Activated T-helper 9 cell treated with anti-CD3 and anti-CD28 coated beads, Interleukin-2, amount 50 U/mL, for 16 hours (primary cell): ENCODE measurements at places on chromosomes 16 and 17.

- no peak for DNase-seq
These were observed 44.4 kb downstream of the PIK3R5 start for GRCh38 chr17:8921147-8921546.

DNA sequence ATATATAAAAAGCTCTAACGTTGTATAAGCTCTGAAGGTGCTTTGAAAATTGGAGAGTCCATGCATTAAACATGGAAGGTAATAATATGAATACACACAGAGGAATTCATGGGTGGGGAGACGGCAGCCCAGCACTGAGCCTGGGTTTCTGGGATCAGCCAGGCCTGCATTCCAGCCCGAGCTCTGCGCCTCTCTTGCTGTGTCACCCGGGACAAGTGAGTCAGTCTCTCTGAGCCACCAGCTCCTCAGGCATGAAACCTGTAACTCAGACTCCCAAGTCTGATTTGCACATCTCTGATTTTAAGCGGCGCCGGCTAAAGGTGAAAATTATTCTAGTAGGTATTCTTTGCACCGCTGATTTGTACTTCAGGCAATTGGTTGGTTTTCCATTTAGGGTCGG is 238.8 kb downstream of the MRTFB start:
- no peak for DNase-seq

DNA sequence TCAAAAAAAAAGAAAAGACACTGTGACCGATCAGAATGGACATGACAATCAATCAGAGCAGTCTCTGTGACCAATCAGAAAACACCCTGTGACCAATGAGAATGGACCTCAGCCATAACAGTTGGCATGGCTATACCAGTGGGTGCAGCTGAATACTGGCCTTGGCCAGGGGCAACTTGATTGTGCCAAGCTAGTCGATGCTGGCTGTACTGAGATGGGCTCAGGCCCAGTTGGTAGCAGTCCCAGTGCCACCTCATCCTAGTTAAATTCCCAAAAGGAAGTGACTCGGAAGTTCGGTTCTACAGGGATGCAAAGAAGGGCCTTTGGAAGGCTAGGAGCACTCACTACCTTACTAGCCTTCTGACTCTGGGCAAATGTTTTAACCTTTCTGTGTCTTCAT is 37.2 kb upstream of the BCO1 start:
- DNase-seq, result no peak

- DNase-seq, result no peak
These were observed 6.8 kb upstream of the KRT12 start for GRCh38 chr17:40873801-40874200.

GRCh38 chr17:9138161-9138717 is 116.9 kb downstream of the NTN1 start:
- DNase-seq, result no peak

GRCh38 chr16:57462978-57463362 is 491 bp downstream of the POLR2C start:
- no peak for DNase-seq

DNA sequence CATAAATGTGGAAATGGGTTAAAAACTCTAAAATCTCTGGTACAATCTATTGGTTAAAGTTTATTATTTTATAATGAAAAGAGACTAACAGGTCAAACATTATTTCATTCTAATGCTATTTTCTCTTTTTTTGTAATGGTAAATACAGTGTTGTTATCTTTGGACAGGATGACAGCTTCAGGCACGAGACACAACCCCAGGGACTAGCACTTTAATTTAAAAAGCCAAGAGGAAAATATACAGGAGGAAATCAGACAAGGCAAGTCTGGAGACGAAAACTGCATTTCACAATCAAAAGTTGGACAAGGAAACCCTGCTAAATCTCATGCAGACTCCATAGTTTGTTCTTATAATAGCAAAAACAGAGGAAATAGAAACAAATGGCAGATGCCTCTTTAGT is 589.1 kb upstream of the CDH8 start:
- no peak for DNase-seq

- DNase-seq, result no peak
These were observed 42.1 kb upstream of the TOB1 start for GRCh38 chr17:50908140-50908859.

DNA sequence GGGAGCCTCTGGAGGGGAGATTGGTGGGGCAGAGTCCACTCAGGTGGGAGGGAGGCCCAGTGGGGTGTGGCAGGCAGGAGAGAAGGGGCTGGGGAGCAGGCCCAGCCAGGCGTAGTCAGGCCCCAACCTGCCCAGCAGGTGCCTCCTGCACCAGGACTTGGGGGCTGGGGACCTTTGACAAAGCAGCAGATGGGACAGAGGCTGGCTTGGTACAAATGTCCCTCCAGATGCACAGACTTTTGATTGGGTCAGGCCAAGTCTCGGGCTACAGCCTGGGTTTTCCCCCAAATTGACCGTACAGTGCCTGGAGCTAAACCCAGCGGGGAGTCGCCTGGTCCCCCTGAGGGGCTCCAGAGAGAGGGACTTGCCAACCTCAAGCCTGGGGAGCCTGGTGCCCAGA is 411 bp downstream of the GGT6 start:
- DNase-seq, result no peak

GRCh38 chr16:77332792-77333191 is 102.0 kb downstream of the ADAMTS18 start:
- no peak for DNase-seq

- no peak for DNase-seq
These were observed 136.7 kb downstream of the SNX11 start for GRCh38 chr17:48244121-48244711.
